ENCODE measurements at places on chromosomes 7 and 10.

DNA sequence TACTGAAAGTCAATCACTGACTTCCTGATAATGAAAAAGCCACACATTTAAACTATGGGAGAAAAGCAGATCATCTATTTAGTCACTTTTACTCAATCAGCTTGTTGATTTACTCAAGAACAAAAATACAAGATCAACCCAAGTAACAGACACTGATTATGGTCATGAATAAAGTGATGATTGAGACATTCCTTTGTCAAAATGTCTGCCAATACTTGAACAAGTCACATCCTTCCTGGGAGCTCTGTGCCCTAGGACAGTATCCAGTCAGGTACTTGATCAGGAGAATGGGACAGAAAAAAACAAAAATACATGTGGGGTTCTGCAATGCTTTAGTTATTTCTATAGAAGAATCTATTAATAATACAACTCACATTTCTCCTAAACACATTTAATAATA, 150.0 kb upstream of the NEBL start:
- ATAC-seq = no peak

- no peak for ATAC-seq
These were observed 82.1 kb downstream of the TRIM24 start for GRCh38 chr7:138542183-138542582.

DNA sequence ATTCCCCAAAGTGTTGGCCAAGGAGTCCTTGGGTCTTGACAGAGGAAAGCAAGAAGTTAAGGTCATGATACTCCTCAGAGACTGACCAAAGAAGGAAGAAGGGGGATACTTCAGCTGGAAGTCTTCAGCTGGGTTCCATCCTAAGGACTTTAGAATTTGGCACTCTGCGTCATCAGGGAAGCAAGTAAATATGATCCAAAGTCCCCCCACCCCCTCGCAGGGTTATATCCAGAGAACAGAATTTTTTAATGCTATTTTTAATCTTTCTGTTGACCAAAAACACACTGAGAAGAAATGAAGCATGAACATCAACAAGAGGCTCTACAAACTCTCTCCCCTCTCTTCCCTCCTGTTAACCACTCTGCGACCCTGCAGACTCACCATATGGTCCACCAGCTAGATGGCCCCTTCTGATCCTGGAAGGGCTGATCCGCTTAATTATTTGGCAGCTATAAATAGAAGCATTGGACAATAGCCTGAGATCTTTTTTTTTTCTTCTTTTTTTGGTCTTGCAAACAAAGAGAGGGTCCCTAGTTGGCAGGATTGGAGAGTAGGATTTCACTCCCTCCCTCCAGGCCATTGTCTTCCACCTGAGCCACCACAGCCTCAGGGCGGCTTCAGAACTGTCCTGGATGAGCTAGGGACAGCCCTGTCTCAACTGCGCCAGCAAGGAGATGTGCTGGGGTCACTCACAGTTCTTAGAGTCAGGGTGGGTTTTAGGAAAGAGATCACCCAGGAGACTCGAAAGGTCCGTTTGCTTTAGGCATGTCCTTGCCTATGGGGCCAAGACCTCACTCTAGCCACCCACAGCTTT, 196.0 kb downstream of the KCNMA1 start:
- ATAC-seq = no peak

DNA sequence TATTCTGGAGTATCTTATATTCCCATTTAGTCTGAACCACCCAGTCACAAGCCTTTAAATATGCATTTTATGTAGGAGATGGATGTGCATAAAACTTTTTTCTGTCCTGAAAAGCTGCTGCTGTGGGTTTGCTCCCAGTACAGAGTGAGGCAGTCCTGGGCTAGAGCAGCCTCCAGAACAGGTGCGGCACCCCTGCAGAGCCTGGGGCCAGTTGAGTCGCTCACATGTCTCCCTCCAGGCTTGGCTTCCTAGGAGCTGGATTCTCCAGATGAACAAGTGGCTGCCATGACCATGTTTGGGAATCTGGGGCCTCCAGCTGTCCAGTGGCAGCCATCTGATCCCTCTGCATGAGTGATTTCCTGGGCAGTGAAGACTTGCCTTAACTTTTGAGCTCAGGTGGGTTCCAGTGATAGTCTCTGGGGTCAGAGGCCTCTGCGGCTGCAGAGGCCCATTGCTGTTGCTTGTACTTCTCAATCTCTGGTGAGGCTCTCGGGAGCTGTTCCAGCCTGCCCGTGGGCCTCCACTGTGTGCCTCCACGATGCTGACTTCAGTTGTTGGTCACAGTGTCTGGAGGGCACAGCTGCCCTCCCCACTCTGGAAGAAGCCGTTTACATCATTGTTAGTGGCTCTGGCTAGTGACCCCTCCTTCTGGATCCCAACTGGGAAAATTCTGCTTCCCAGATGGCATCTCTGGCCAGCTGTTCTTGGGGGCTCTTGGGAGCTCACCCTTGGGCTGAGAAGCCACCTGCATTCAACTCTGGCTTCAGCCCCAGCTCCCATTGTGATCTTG, 120.4 kb downstream of the EMX2 start:
- ATAC-seq = no peak

GRCh38 chr10:91539930-91540329, 92.9 kb downstream of the PPP1R3C start:
- no peak for ATAC-seq

DNA sequence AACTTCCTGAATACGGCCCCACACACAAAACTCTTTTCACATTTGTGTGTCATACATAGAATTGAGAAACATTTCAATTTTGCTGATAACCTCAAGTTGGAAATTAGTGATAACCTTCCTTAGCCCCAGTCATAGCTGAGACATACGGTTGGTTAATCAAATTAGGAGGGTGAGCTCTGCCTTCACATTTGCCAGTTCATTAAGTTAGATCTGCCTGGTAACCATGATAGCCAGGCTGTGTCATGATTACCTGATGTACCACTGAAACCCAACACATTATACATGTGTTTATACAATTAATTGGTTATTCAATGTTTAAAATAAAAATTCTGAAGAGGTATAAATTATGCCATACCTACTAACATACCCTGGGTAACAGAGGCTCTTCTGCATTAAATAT, 60.8 kb upstream of the RAB11FIP2 start:
- no peak for ATAC-seq

GRCh38 chr10:775245-776075, 86.0 kb upstream of the DIP2C start:
- peak; percentile 71 for ATAC-seq
